ENCODE measurements at places on chromosomes 5 and 9. TPM values are rescaled to one million over a fixed set of nuclear protein-coding genes. Genes with fewer than 3 reads are reported as not detected.
A peak's percentile ranks its signal among the peaks of the same experiment; 100 is the strongest.

DNA sequence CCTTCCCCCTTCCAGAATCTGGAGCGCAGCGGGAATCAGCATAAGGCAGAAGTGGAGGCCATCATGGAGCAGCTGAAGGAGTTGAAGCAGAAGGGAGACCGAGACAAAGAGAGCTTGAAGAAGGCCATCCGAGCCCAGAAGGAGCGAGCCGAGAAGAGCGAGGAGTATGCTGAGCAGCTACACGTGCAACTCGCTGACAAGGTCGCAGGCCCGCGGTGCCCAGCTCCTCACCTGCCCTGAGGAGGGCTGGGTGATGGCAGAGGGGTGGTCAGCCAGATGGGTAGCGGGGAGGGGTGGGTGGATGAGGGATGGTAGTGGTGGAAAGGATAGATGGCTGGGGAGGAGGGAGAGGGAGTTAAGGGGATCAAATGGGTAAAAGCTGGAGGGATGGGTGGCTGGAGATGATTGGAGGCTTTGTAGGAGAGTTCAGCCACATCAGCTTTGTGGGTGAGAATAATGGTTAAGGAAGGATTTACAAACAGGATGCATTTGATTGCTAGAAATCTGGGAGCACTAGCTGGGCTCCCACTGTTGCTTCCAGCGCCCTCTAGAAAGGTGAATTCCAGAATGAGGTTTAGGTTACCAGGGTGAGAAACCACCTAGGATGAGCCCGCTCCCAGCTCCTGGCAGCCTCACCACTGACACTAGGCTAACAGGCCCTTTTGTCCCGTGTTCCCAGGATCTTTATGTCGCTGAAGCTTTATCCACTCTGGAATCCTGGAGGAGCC lies 19.7 kb upstream of the GLE1 start:
- no peak for DNase-seq

DNA sequence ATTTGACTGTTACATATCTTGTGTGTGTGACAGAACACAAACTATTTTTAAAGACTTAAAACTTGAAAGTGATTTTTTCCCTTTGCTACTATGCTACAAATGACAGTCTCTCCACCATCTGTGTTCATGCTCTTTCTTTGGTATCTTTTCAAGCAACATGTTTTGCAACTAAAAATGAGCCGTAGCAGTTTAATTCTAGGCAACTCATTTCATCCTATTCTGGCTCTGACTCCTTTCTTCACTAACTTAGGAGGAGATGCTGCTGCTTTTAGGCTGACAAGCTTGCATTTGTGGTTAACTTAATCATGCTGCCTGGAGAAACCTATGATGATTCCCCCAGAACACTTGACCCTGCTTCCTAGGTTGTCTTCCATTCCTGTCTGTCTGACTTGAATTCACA lies 100.6 kb downstream of the HACD4 start:
- no peak for DNase-seq

GRCh38 chr9:7229571-7229970 lies 471.8 kb downstream of the KDM4C start:
- DNase-seq, result no peak

DNA sequence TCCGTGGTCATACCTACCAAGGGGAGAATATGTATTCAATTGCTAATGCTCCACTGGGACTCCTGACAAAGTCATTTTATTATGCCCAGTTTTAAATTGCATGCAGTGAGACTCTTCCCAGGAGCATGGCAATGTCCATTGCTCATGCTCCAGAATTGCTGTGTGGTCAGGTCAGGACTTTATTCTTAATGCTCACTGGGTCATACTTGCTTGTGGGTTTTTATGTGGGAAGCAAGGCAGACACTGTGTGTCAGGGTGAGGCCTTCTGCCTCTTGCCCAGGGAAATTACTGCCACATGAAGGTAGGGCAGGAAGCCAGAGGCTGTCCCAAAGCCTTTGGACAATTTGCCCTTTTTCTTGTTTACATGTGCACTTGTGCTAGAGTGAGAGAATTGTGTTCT lies 164.6 kb upstream of the MEF2C start:
- no peak for DNase-seq

DNA sequence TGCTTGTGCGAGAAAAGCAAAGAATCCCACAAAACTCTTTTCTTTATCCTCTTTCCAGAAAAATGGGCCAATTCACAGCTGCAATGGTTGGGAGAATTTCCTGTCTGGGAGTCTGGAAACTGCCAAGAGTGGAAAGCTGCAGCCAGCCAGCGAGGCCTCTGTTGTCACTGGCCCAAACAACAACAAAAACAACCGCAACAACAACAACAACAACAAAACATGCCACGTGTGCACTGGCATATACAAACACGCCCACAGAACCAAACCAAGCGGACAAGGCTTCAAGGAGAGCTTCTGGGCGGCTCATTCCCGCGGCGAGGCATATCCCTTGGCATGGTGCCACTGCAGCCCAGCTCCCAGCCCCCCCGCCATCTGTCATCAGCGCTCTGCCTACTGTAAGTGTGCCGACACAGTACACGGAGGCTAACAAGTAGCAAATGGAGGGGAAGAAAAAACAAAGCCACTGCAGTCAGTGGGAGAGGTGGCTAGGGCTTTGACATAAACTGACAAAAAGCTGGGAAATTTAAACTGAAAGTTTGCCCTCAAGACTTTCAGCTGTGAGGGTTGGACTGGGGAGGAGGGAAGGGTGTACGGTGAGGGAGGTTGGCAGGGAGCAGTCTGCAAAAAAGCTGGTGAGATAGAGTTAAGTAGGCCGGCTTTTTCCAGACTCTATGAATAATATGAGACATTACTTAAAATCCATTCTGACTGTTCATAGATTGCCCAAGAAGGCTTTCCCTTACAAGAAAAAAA lies 165.0 kb upstream of the ZNF462 start:
- DNase-seq, result no peak

DNA sequence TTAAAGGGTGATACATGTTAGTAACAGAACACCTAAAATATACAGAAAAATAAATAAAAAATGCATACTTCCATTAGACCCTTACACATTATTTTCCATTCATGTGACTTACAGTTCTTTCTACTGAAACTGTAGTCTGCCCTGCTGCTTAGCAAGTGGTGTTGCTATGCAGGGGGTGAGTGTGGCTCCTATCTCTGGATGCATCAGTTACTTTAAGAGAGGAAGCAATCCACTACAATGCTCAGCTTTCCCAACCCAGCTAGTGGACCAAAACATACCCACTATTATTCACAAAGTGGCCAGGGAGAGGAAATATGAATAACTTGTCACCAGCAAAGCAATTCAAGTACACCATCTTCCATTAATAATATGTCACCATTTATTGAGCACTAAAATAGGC lies 121.8 kb downstream of the DOCK2 start:
- no peak for DNase-seq

- DNase-seq, result no peak
These were observed 83.0 kb upstream of the GNA14 start for GRCh38 chr9:77731008-77731698.

- no peak for DNase-seq
These were observed 46.5 kb upstream of the GADD45G start for GRCh38 chr9:89558196-89558899.

DNA sequence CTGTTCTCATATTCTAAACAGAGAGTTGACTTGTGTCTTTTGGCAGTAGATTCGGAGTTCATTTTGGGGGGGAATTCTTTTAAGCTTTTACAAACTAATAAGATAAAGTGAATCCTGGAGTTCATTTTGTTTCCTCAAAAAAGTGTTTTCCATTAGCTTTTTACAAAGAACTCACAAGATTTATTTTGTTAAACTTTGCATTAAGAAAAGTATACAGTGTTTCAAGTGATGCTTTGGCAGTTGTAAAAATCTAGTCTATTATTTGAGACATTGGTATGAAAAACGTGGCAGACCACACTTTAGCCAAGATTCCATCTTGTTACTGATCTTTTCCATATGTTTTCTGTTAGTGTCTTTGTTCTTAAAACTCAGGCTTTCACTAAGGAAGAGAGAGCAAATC lies 1.2 kb upstream of the OMD start:
- no peak for DNase-seq

GRCh38 chr5:36033486-36033885 lies 33.2 kb downstream of the UGT3A2 start:
- no peak for DNase-seq

GRCh38 chr5:33692980-33693379 lies 198.8 kb downstream of the ADAMTS12 start:
- DNase-seq, result no peak

GRCh38 chr9:126150411-126151030 lies 176.1 kb upstream of the MVB12B start:
- DNase-seq, result peak; percentile 0

DNA sequence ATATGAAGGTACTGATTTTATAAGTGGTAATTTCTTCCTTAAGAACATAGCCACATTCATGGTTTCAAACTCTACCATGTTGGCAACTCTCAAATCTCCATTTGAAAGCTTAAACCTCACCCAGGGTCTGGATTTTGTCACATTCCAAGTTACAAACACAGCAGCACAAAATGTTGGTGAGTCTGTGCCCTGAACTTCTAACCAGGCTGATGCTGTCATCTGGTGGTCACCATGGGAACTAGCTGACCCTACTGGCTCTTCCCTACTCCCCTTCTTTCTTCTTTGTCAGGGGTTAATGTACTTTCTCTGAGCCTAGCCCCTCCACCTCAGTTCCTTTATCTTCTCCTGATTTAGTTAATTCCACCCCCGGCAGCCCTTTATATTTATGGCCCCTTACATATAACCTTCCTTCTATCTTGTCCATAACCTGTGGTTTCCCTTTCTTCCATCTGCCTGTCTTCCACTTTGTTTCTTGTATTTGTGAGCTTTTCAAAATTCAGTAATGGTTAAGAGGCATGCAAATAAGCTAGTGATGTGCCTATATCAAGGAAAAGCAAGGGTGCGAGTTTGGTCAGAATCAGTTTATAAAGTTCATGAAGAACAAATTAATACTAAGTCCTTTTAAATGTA lies 35.9 kb downstream of the TGFBR1 start:
- no peak for DNase-seq

DNA sequence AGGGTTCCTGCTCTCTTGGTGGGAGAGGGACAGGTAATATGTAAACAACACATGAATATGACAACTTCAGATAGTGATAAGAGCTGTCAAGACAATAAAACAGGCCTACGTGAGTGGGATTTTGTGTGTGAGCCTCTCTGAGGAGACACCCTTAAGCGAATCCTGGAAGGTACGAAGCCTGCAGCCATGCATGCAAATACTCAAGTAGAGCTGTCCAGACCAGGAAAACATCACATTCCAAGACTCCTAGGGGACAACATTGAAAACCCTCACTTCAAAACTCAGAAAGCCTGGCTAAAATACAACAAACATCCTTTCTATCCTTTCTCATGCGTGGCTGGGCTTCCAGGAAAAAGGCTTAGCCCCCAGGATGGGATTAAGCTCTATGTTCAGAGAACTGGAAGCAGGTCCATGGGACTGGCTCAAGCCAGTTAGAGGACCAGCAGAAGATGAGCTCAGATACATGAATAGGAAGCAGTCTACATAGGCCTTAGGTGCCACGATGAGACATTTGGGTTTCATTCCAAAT lies 124.8 kb upstream of the IQGAP2 start:
- no peak for DNase-seq

DNA sequence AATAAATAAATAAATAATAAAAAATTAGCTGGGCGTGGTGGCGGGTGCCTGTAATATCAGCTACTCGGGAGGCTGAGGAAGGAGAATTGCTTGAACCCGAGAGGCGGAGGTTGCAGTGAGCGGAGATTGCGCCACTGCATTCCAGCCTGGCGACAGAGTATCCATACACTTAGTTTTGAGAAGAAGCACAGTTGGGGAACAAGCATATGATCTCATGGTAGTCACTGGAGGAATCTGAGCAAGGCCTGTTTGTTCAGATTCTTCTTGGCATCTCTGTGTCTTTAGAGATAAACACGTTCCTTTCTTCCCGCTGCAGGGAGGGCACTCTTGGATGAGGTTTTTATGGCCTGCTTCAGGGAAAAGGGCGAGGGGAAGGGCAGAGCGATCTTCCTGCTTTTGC lies 15.6 kb upstream of the DENND1A start:
- DNase-seq, result no peak

- no peak for DNase-seq
These were observed 220.0 kb downstream of the CACNA1B start for GRCh38 chr9:138097501-138097991.

DNA sequence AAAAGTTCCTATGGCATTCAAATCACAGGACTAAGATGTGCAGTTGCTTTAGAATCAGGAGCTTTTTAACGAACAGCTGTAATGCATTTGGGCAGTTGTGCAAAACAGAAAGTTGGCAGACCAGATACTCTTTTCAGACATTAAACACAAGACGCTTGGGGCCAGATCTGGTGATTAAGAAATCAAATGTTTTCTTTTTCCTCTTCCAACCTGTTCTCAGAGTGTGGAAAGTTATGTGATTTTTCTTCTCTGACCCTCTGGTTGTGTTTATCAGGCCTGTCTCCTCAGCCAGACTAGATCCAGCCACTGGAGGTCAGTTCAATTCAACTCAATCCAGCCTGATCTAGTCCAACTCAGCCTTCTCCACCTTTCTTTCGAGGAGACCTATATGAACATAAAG lies 298.5 kb upstream of the PCSK5 start:
- no peak for DNase-seq

- DNase-seq, result no peak
These were observed 125.1 kb downstream of the HACD4 start for GRCh38 chr9:20906326-20906725.

DNA sequence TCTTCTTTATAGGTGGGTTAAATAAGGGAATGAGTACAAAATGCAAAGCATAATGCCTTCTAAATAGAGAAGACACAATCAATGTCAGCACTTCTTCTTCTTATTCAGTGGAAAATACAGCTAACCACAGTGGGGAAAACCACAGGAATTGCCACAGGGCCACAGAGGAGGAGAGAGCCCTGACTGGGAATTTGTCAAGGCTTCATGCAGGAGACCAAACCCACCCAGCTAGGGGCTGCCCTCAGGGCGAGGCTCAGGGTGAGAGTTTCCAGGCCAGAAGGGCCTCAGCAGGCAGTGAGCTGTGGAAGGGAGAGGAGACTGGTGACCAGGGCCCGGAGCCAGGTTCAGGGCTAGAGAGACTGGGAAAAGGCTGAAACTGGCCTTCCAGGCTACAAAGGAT lies 279.1 kb downstream of the MSX2 start:
- DNase-seq, result no peak

- DNase-seq, result no peak
These were observed 49.6 kb downstream of the FAT2 start for GRCh38 chr5:151541571-151541970.

DNA sequence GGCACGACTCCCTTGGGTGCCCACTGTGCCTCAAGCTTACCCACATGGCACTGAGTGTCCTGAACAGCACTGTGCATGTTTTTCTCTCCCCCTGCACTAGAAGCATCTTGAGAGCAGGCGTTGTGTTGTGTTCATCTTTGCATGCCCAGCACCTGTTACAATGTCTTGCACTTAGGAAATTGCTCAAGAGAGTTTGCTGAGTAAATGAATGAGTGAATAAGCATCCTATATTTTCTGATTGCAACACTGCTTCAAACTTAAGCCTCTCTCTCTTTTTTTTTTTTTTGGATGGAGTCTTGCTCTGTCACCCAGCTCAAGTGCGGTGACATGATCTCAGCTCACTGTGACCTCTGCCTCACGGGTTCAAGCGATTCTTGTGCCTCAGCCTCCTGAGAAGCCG lies 94.5 kb downstream of the LMNB1 start:
- DNase-seq, result no peak

HTR4 gene
- not detected for total RNA-seq

SOHLH1 gene
- total RNA-seq, result not detected

SH2D3C gene
- 25.1 TPM for total RNA-seq

LRRC70 gene
- total RNA-seq, result 1.1 TPM

PCDHA10 gene
- total RNA-seq, result not detected

All from activated T-helper 2 cell treated with anti-CD3 and anti-CD28 coated beads, Interferon-gamma antibody, Interleukin-2, Interleukin-4, amounts not matched to agents 10 μg/mL and 5 μg/mL and 100 μg/mL, durations not matched to agents 14 hours and 24 hours and 36 hours (primary cell).